ENCODE measurements at places on chromosomes 7 and 10.

DNA sequence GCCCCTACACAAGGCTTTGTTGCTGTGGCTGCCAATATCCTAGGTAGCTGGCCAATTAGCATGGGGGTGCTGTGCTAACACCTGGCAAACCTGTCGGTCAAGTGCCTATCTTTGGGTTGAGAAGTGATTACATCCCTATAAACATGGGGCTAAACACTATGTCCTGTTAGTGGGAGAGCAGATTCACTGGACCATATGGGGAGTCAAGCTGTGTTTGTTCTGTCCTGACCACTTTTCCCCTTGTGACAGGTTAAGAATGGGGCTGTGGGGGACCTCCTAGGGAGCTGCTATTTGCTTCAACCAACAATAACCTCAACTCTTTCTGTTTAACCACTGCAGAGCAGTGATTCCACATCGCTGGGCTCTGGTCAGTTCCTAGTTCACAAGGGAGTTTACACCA, 151.5 kb upstream of the AOAH start:
- no peak for DNase-seq

GRCh38 chr7:142104550-142105527, 6.7 kb upstream of the MGAM2 start:
- no peak for DNase-seq

DNA sequence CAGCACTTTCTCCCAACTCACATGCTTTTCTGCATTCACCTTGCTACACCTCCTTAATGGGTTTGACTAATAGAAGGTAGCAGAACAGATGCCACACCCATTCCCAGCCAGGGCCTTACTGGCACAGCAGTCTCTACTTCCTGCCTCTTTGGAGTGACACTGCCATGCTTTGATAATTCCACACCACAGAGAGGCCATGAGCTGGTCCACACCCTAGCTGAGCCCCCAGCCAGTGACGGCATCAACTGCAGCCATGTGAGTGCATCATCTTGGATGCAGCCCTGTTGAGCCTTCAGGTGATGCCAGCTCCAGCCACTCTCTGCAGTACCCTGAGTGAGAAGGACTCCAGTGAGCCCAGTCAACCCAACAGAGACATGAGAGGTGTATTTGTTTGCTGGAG, 27.5 kb upstream of the EZH2 start:
- DNase-seq: no peak

DNA sequence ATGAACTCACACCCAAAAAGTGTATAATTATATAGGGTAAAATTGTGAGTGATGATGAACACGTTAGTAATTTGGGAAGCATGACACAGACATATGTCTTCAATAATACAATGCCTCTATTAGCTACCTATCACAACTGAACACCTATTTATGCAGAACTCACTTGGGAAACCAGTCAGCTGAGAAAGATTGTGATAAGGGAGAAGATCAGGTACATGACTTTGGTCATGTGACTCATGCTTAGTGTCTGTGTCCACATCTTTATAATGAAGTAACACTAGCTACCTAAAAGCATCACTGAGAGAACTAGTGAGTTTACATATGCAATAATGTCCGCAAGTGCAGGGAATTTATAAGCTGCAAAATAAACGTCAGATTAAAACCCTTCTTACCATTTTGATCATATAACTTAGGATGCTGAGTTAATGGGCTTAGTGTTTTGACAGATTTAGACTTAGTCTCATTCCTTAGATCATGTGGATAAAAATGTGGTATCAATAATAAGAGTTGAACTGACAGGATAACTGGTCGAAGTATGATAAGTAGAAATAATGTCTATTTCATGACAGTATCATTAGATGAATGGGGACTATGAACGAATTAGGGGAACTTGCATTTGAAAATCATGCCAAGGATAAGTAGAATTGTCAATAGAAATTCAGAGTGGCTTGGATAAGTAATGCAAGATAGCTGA, 11.6 kb downstream of the VWDE start:
- DNase-seq: no peak

DNA sequence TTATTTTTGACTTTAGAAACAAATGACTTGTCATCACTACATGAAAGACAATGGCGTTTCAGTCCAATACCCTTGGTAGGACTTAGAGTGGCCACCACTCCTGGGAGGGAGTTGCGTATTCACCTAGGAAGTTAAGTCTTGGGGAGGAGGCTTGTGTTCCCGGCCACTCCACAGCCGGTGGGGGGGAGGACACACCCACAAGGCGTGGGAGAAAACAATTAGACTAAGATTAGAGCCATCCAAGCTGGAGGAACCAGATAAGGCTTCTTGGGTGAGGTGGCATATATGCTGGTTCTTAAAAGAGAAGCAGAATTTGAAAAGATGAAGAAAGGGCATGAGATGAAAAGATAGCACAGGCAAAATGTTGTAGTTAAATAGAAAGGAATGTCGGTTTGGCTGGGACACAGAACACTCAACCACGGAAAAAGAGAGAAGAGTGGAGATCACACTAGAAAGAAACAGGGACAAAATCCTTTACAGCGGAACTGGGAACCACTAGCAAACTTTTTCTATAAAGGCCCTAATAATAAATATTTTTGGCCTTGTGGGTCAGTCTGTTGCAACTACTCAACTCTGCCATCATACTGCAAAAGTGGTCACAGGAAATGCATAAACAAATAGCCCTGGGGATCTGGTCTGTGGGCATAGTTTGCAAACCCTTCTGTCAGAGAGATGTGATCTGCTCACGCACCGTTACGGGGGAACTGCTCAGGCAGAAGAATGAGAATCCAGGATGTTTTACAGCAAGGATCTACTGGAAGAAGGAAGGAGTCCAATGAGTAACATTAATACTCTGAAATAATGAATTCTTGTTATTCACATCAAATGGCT, 651.8 kb downstream of the PARD3 start:
- no peak for DNase-seq

DNA sequence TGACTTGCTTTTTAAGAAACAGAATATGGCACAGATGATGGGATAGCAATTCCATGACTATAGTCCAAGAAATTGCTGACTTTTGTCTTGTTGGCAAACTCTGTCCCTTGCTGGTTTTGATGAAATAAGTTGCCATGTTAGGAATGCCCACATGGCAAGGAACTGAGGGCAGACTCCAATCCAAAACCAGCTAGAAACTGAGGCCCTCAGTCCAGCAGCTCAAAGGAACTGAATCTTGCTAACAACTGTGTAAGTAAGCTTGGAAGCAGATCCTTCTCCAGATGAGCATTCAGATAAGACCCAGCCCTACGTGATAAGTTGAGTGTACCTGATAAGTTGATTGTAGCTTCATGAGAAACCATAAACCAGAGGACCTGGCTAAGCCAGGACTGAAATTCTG, 64.3 kb upstream of the BMPER start:
- DNase-seq: no peak

DNA sequence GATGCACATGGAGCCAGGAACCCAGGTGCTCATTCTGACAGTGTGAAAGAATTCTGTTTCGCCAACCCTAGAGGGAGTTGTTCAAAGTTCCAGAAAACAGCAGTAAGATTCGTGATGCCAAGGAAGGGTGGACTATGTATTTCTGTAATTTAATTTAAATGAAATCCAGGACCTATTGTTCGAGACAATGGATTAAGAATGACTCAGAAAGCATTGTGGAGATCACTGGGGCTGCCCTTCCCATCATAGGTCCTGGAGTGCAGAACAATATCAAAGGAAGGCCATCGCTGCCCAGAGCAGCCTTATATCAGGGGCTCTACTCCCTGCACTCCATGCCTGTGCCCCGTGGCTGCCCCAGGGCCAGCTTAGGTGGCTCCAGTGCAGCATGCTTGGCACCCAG, 32.1 kb upstream of the CALD1 start:
- DNase-seq: no peak

DNA sequence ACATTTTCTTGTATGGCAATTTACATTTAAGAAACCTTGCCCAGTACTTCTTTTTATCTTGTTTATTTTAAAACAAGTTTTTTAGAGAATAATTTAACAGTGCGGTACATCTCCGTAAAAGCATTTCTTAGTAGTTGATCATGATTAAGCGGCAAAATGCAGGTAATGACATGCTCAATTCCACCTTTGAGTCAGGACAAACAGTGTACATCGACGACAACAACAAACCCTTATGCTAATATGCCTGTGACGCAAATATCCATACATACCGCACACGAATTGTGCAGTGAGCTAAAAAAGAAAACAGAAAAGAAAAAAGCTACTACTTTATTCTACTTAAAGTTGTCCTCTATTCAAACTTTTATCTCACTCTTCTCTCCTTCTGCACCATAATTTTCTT, 1.9 kb downstream of the MAGI2 start:
- DNase-seq: no peak

DNA sequence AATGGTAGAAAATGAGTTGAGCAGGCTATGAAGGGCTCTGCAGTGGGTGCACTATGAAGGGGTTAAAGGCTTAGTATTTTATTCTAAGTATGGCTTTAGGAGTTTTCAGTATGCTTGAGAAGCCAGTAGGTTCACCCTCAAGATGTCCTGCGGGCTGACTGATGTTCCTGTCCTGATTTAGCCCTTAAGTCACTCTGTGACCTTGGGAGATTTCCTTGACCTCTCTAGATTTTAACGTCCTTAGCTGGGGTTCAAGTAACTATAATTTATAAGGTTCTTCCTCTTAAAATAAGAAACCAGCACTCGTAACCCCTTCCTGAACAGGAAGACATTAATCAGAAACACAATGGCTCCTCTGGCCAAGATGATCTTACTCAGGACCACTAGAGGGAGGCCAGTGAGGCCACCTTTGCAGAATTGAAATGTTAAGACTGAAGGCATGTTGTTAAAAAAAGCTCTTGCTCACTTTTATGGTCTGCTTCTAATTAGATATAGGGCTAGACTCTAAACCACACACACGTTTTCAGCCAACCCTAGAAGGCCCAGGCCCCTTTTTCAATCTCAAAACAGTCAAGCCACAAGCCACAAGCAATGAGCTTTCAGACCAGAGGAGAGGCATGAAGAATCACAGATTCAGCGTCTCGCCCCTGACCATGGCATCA, 41.9 kb downstream of the CDK1 start:
- DNase-seq: no peak

- no peak for DNase-seq
These were observed 138.9 kb upstream of the AHR start for GRCh38 chr7:17159500-17160037.
